ENCODE measurements at places on chromosomes 5 and 9. TPM values are rescaled to one million over a fixed set of nuclear protein-coding genes. Genes with fewer than 3 reads are reported as not detected.

The PTCD2 gene
- 6.3 TPM for total RNA-seq

The COL23A1 gene
- total RNA-seq: 1.2 TPM

The CARTPT gene
- not detected for total RNA-seq

The KIF12 gene
- 19.3 TPM for total RNA-seq

The SPATA31C1 gene
- not detected for total RNA-seq

The PPP3R2 gene
- not detected for total RNA-seq

The DRD1 gene
- not detected for total RNA-seq

The SPATA31D3 gene
- not detected for total RNA-seq

The SLC27A6 gene
- total RNA-seq: not detected

The SPATA31E1 gene
- total RNA-seq: not detected

The IL9 gene
- total RNA-seq: not detected

Measured in Caki2 (cell line).